ENCODE measurements at places on chromosomes 4 and X.

- DNase-seq = no peak
These were observed 211.2 kb downstream of the NSUN7 start for GRCh38 chr4:40960941-40961340.

DNA sequence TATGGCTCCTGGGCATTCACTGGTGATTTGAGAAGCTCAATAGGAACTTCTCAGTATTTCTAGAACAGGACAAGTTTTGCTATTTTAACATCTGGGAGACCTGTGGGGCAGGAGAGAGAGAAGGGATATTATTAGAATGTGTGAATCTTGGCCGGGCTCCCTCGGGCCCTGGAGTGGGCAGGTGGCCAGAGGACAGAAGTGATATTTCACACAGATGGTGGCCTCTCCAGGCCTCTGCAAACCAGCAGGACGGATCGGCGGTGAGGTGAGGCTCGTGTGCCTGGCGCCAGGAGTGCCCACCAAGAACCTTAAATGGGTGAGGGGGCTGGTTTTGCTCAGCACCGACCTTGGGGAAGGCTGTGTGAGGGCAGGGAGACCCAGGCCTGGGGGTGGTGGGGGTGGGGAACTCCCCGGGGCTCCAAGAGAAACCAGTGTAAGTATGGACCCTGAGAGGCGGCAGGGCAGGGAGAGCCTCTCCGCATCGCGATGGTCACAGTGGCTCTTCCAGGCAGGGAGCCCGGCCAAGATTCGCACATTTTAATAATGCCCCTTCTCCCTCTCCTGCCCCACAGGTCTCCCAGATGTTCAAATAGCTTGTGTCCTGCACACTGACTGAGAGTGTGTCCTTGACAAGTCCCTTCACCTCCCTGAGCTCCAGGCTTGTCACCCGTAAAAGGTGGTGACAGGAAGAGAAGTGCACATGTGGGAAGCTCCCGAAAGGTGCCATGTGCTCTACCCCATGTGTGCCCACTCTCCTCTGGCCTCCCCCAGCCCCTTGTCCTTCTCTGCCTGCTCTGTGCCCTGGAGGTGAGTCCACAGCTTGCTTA is 64.9 kb downstream of the SORCS2 start:
- DNase-seq = no peak

DNA sequence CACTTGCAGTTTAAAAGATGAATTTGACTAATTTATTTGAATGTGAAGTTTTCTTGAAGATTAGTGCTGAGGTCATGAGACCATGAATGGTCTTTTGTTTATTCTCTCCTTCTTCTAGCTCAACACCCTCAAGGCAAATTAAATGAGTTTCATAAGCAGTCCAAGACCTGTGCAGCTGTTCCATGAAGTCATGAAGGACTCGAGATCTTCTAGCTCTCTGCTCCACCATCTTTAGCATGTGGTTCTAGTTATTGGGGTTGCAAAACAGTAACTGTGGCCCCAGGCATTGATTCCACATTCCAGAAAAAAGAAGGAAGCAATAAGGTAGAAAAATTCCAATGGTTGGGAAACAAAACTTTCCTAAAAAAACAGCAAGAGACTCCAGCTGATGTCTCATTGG is 84.2 kb upstream of the HS3ST1 start:
- no peak for DNase-seq

DNA sequence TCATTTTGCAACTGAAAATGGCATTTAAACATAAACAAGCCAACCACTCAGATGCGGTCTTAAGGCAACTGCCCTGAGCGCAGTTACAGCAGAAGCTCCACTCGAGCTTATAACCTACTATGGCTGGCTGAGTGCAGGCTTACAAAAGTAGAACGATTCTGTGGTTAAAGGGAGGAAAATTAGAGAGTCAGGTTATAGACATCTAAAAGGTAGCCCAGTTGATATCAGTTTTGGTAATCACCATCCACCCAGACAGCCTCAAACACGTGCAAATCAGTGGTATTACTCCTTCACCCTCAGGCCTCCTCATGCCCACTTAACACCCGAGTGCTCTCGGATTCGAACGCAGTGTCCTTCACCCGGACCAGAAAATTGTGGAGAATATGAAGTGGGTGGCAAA is 3.1 kb downstream of the LEF1 start:
- no peak for DNase-seq

- DNase-seq = no peak
These were observed 766.6 kb downstream of the FAT4 start for GRCh38 chr4:126081336-126081735.

- DNase-seq = no peak
These were observed 290.7 kb upstream of the FAM241A start for GRCh38 chr4:111854494-111855087.

DNA sequence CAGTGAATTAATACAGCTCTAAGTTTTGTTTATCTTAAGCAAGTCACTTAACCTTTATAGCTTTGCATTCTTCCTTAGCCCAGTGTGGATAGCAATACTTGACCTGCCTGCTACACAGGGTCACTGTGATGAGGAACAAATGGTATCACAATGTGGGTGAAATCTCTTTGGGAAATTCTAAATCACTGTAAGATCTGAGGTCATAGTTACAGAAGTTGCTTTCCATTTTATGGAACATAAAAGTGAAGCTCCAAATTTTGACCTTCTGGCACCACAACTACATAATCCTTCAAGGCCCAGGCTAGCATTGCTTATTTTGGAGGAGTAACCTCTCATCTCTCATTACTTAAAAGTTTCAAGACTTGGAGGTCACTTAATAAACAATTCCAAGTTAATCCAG is 227.7 kb downstream of the USP46 start:
- DNase-seq = no peak

DNA sequence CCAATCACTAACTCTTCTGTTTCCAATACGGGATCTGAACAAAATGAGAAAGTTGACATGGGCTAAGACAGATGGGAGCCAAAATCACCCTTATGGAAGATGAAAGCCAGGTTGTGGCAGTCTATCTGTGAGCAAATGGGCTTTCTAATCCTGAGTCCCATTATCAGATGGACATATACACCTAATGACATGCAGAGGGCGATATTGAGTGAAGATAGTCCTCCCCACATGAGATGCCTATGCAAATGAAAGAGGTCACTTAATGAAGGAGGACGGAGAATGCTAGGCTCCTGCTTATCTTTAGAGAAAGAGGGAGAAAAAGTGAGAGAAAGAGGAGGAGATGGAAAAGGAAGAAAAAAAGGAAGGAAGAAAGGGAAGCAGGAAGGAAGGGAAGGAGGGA is 547.5 kb downstream of the NLGN4X start:
- no peak for DNase-seq

DNA sequence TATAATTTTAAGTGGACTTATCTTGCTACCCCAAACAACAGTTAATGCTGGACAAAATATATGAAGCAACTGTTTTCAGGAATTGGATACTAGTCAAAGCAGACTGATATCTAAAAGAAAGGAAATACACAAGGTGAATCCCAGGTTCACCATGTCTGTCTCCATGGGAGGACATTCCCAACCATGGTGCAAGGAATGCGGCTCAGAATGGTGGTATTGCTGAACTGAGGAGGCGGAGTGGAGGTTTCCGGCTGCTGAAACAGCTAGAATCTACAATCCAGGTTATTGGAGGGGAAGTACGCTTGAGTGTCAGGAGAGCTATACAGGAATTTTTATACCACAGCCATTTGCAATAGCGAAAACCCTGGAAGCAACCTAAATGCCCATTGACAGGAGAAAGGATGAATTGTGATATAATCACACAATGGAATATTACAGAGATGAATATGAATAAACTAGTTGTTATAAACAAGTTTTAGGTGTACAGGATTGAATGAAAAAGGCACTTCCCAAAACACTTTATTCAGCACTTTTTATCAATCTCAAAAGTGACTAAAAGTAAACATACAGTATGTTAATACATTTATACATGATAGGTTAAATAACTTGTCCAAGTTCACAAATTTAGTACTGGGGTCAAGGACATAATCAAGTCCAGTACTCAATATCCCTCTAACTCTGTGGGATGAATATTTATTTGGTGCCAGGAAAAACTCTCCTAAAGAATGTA is 9.0 kb downstream of the HMGB2 start:
- no peak for DNase-seq

- DNase-seq = no peak
These were observed 29.7 kb downstream of the NEK1 start for GRCh38 chr4:169582706-169583105.

DNA sequence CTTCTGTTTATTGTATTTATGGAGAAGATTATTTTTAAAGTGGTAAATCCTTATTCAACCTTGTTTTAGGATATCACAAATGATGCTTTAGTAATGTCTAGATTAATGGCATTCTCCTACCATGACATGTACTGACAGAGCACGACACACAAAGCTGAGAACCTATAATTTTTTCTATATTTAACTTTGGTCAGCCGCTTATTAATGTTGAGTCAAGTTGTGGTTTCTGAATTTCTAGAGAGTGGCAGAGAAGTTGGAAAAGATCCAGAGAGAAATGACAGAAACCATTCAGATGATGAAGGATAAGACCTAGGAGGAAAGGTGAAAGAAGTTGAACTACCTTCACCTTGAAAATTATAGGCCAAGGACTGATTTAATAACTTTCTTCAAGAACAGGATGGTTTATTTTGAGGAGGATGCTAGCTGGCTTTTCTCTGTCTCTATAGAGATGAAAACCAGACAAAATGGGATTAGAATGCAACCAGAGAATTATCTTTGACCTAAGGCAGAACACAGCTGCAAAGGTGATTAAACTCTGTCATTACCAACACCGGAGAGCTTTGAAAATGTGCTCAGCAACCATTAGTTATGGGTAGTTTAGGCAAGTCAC is 62.6 kb upstream of the TSPAN5 start:
- DNase-seq = no peak

DNA sequence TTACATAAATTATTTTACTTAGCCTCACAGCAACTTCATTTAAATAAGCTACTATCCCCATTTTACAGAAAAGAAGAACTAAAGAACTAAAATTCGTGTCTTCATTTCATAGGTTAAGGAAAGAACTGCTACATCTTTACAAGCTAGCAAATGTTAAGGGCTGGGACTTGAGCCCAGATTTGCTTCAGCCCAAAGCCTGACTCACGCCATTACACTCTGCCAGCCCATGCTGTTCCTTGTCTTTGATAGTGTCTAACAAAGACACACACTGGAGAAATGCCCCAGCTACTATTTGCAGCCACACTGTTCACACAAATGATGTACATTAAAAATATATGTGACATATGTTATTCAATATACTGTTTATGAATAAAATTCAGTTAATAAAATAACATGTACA is 29.0 kb upstream of the ERVMER34-1 start:
- no peak for DNase-seq

DNA sequence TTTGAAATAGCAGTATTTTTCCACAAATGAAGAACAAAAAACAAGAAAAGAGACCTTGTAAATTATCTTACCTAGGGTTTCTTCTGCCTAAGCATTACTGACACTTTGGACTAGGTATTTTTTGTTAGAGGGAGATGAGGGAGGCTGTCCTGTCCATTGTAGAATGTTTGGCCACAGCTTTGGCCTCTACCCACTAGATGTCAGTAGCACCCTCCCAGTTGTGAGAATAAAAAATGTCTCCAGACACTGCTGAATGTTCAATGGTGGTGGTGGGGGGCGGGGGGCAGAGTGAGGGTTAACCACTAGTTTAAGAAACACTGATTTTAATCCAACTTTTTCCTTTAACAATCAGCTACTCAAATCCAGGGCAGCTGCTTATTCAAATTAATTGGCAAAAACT is 25.8 kb downstream of the OTUD4 start:
- DNase-seq = no peak

- no peak for DNase-seq
These were observed 936 bp downstream of the TMEM144 start for GRCh38 chr4:158211222-158211621.

DNA sequence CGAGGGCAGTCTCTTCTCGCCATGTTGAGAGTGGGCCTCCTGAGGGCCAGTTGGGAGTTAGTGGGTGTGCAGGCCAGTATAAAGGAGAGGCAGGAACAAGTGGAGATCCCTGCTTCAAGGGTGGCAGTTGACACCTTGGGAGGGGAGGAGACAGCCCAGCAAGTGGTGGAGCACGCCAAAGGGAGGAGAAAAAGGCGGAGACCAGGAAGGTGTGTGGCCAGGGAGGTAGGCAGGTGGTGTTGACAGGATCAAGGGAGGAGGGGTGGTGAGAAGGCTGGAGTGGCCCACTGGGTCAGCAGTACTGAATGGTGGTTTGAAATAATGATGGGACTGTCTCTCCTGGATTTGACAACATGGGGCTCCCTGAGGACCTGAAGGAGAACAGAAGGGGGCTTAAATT is 32.6 kb downstream of the ZNF185 start:
- no peak for DNase-seq

DNA sequence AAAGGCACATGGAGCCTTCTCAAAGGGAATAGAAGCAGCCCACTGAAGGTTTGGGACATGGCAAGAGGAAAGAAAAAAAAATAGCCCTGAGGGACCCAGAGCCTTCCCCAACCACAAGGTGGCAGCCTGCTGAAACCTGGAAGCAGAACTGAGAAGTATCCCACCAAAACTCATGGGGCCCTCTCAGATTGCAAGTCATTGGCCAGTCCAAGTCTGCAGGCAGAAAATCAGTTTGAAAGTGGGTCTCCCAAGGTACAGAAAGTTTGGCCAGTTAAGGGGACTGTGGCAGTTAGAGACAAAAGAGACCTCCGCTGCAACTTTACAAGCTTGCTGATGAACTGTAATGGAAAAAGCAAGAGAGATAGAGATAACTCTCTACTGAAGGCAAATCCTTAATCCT is 155.8 kb downstream of the ANTXR2 start:
- DNase-seq = peak; percentile 35

DNA sequence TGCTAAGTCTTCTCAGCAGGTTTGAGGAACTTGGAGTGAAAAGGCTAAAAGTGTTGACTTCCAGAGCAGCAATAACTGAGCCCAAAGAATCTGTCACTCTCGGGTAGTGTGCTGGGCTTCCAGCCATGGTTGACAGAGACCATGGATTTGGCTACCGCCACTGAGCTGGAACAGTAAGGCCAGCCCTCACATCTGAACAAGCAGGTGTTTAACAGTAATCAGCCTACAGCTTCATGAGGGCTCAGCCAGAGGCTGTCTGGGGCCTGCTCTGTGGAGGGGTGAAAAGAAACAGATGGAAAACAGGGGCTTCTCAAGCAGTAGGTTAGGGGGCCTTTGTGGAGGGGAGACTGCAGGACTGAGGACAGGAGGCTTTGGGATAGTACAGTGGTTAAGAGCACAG is 14.9 kb downstream of the RASL11B start:
- no peak for DNase-seq

Data from stimulated activated CD4-positive, alpha-beta T cell treated with anti-CD3 and anti-CD28 coated beads, Interleukin-4, amount 100 ng/mL, for 4 hours (primary cell).